ENCODE measurements at places on chromosomes 3 and 15.

DNA sequence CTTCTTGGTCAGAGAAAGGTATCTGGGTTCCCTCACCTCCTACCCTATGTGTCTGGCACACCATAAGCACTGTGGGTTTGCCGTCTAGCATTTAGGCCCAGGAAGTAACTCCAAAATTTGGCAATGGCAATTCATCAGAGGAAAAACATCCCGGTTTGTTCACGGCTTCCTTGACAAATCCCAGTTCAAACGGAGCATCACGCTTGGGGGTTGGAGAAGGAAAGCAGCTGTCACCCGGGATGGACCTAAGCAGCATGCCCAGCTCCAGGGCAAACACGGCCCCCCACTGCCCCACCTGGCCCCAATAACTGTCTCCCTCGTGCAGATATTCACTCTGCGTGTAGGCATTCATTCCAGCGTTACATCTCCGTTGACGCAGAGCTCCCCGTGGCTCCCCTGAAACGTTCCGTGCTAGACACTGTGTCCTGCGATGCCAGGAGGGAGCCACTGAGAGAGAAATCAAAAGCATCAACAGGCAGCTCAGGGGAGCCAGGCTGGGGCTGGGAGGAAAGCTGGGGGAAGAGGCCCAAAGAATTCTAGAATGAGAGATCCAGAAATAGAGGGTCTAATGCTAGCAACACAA is 41.4 kb downstream of the NTRK3 start:
- DNase-seq, result no peak

DNA sequence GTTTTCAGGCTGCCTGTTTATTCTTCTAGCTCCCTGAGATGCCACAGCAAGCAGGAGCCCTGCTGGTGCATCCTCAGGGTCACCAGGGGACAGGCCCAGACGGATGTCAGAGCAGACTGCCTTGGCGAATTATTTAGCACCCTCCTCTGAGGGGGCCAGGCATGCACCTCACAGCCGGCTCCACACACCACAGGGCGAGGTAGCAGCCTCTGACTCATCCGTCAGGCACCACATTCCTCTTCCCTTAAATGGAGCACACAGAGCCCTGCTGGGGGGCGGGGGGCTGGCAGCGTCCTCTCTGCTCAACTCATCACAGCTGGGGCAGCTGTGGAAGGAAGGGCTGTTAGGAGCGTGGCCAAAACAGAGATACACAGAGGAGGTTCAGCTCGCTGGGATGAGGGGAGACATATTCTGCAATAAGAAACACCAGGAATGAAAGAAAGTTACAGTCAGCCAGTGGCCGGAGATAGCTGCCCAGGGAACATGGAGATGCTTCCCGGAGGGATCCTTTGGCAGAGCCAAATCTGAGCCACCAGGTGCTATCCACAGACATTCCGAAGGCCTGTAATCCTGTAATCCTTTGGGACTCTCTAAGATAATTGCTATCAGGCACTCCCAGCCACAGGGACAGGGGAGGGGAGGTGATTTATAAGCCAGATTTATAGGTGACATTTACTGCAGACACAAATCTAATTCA is 13.9 kb upstream of the PRICKLE2 start:
- no peak for DNase-seq

DNA sequence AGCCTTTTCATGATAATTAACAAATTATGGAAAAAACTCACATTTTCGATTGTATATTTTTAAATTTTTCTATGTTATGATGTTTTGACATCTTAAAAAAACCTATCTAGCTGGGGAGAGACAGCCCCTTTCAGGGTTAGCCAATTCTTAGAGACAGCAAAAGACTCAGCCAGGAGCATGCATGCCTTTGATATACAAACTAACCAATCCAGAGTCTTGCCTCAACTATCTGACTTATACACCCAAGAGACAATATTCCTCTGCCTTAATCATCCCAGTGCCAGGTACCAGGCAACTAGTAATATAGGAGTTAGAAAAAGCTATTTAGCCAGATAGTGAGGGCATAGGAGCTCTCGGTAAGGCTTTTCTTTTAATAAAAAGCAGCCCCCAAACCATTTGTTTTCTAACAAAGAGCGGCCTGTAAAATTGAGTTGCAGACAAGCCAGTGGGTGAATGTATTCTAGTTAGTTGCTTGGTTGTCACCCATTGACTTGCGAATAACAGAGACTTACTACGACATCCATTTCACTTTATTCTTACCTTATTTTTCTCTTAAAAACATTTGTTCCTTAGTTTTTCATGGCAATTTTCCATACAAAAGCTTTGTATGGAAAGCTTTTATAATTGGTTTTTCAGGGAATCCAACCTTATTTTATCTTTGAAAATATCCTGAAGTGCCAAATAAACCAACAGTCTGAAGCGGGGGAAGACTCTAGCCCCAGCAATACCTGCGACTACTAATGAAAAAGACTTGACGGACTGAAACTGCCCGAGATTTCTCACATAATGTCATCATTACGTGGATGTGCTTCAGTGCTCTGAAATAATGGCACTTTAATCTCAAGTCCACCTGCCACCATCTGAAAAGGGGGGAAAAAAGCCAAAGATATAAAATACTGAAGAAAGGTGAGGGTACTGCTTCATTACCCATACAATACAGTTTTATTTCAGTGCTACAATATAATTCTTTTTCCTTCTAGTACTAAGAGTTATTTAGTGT is 64.6 kb upstream of the ATP2C1 start:
- no peak for DNase-seq

GRCh38 chr3:29937185-29937584 is 656.3 kb downstream of the RBMS3 start:
- DNase-seq, result no peak

- no peak for DNase-seq
These were observed 23.2 kb downstream of the MAPK6 start for GRCh38 chr15:52042051-52042851.

DNA sequence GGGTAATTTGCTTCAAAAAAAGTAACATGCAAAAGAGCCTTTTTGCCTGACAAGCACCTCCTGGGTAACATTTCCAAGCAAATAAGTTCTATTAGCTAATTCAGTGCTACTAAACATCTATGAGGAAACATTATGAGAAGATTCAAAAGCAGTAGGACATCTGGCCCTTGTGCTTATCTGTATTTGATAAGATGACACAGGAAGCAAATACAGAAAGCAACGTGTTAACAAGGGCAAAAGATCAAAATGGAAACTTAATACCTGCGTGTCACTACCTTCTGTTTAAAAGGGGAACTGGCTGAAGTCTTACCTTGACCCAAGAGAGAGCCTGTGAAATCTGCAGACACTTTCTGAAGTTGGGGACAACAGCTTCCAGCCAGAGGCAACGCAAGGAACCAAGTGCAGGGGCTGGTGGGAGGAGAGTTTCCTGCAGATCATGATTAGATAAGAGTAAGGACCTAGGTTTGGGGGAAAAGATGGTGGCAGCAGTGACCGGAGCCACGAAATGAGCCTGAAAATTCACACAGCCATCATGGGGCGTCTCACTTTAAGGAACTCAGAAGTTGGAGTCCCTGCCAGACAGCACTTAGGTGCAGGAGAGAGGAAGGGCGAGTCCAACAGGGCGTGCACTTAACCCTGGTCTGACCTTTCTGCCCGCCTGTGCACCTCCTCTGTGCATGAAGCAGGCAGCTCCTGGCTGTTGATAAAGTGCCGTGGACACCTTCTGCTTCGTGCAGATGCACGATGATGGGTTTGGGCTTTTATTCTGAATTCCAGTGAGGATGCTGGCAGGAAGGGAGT is 153.6 kb upstream of the BHLHE40 start:
- DNase-seq, result no peak

DNA sequence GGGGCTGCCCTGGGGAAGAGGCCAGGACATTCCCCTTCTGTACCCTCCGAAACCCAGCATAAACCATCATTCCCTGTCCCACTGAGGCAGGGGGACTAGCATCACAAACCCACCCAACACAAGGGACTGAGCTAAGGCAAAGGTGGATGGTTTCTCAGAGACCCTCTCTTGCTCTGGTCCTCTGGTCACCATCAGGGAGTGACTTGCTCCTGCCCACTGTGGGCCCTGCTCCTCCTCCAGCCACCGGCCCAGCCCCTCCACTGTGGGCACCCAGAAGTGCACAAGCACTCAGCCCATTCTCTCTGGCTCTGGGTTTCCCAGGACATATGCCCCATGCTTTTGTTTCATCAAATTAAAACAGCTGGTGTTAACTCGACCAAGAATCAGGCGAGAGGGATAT is 44.9 kb downstream of the PTH1R start:
- DNase-seq, result no peak

DNA sequence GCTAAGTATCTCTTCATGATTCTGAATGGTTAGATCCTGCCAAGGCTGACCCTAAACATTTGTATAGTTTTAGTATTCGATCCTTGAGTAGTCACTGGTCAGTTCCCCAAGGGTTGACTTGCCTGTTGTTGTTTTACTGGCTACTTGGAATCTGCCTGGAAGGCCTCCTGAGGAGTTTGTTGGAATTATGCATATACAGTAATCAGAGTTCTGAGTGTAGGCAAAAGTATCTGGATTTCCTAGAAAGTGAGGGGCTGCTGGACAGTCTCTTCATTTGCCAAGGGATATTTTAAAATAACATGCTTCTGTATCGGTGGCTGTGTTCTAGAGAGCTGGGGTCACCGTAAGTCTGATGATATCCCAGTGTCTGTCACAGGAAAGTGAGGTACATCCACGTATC is 333.2 kb upstream of the C2CD4B start:
- no peak for DNase-seq
